ENCODE measurements at places on chromosomes 5 and 9.

DNA sequence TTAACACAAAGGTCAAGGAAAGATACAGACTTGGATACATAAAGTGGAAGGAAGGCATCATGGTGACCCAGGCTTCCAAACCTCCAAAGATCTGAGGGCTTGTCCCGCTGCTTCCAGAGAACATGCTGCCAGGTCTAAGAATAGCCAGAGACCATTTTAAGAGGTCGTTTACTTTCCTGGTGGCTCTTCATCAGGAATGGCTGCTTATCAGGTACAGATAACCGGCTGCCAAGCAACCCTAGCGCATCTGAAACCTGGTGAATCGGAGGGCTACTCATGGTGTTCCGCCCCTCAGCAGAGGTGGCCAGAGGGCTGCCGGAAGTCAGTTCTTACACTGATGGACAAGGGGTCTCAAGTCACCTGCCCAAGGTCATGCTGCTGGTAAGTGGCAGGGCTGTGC, 251.3 kb upstream of the DAP start:
- no peak for DNase-seq

GRCh38 chr9:72041775-72042194, 18.6 kb downstream of the C9orf57 start:
- no peak for DNase-seq

DNA sequence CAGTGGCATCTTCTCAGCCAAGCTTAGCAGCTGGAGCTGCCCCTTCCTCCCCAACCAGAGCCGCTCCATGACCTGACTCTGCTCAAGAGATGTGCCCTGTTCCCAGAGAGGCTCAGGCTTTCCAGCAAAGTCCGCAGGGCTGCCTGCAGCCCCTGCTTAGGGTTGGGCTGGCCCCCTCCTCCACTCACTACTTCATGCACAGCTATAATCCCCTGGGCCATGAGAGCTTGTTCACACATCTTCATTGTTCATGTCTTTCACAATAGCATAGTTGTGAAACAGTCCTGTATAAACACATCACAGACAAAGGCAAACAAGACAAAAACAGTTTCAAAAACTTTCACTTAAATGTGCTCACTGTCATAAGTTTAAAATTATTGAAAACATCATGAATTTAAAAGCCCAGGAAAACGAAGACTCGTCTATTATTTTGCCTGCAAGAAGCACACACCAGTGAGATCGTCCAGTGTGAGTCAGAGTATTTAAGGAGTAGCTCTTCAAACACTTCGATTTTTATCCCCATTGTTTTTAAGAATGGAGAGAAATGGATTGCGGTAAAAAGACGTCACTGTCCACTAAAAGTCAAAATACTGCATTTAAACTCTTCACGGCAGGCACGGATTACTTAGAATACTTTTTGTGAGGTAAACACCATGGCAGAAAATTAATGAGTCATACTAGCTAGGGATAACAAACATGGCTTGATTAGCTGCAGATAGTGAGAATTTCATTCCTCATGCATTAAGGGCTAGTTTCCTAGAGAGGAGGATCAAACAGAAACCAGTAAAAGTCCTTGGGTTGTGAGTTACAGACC, 40.7 kb upstream of the S1PR3 start:
- no peak for DNase-seq

DNA sequence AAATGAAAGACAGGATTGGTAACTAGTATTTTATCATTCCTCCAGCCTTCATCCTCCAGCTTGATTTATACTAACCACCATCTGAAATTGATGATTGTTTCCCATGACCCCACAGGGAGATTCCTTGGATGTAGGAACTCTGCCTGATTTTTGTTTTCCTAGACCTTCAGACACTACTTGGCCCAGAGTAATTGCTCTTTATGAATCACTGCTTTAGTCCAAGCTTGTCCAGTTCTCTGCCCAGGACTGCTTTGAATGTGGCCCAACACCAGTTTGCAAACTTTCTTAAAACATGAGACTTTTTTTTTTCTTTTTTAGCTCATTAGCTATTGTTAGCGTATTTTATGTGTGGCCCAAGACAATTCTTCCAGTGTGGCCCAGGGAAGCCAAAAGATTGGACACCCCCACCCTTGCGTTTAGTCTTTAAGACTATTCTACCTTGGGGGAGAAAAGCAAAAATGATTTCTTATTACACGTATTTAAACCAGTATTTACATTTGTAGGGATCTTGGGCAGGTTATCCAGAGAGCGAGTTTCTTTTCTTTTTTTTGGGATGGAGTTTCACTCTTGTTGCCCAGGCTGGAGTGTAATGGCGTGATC, 18.4 kb downstream of the BASP1 start:
- no peak for DNase-seq

- no peak for DNase-seq
Observed at GRCh38 chr9:3292311-3292710, 233.5 kb downstream of the RFX3 start.

DNA sequence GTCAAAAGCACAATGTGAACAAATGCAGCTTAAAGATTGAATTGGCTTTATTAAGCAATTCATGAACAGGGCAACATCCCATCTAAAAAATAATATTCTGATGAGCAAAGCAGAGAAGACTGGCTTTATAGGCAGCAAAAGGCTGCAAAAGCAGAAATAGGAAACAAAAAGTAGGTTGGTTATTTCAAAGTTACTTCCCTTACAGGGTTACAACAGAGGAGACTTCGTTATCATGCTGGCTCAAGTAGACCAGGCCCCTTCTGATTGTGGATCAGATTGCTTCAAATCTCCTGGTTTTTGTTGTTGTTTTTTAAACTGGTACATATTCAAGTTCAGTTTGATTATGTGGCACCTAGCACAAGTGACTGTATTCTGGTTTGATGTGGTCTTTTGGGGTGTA, 73.1 kb downstream of the MAN2A1 start:
- no peak for DNase-seq

DNA sequence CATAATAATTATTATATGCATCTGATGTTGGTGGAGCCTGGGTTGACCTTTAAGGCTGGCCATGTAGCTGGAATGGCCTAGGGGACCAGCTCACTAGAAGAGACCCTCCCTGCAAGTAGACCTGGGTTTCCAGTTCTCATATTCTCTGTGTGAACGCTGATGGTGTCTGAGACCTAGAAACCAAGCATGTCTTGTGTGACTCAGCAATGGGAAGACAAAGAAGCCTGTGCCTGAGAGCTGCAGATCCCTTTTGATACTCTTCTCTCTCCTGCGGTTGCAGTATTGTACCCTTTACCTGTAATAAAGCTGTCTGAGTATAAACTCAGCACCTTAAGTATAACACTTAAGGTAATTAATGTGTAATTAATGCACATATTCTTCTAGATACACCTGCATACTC, 22.2 kb downstream of the C9orf152 start:
- no peak for DNase-seq

- DNase-seq, result no peak
Observed at GRCh38 chr9:94948567-94949235, 222.2 kb downstream of the AOPEP start.

DNA sequence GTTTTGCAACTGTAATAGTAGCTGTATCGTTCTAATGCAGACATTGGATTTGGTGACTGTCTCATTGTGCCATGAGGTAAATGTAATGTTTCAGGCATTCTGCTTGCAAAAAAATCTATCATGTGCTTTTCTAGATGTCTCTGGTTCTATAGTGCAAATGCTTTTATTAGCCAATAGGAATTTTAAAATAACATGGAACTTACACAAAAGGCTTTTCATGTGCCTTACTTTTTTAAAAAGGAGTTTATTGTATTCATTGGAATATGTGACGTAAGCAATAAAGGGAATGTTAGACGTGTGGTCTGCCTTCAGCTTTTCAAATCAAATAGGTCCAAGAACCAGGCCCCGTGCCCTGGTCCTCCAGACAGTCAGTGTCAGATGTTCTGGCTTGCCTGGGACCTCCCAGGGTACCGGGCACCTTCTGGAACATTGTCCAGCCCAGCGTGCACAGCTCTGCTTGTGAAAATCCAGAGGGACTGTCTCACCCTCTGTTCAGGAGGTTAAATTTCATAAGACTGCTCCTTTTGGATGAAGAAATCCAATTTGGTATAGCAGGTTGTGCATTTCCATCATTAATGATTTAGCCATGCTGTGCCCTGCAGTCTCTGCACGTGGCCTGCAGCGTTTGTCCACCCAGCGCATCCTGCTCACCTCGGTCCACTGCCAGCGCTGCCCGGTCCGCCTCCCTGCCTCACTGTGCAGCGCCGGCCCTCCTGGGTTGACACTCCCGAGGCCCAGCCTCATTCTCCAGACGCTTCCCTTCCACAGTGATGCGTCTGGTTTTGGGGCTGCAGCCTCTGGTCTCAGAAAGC, 6.6 kb upstream of the AHRR start:
- DNase-seq, result no peak

- no peak for DNase-seq
Observed at GRCh38 chr9:23496489-23497136, 329.4 kb downstream of the ELAVL2 start.

DNA sequence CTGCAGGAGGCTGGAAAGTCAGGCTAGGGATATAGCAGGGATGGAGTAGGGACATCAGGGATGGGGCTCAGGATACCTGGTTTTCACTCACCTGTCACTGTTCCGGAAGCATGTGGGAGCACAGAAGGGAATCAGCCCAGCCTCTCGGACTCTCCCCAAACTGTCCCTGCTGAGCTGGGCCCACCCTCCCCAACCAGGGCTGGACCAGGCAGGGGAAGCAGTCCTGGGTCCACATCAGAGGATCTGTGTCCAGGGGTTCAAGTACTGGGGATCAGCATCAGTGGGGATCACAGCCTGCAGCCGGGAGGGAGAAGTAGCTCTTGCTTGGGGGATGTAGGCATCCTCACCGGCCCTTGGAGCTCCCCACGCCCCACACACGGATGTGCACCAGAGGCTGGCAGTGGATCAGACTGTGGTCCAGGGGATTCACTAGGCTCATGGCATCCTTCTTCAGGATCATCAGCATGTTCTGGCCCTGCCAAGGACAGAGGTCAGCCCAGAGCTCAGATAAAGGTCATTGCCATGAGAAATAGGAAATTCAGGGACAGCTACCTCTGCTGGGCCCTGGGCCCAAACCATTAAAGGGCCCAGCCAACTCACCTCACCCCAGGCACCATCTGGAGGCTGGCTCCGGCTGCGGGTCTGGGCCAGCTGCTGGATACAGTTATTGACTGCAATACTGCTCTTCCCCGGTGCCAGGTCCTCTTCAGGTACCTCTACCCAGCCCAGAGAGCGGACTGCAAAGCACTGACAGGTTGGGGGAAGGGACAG, 2.5 kb downstream of the APBB3 start:
- no peak for DNase-seq
